ENCODE measurements at places on chromosomes 13 and 19.

DNA sequence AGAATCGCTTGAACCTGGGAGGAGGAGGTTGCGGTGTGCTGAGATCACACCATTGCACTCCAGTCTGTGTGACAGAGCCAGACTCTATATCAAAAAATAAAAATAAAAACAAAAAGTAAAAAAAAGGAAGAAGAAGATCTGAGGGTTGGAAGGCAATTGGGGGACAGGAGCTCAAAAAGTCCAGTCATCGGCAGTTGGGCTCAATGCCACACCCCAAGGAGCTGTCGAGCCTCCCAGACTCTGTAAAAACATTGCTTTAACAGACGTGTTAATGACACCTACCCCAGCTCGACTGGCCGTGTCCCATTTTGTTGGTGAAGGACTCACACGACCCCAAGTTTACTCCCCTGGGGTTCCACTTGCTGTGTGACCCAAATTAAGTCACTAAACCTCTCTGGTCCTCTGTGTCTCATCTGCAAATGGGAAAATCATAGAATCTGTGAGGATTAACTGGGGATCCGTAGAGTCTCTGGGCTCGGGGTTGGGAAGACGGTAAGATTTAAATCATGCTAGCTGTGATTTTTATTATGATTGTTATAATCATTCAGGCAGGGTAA lies 7.0 kb downstream of the GNA15 start:
- no peak for DNase-seq

GRCh38 chr13:42102961-42103865 lies 54.8 kb downstream of the DGKH start:
- no peak for DNase-seq

DNA sequence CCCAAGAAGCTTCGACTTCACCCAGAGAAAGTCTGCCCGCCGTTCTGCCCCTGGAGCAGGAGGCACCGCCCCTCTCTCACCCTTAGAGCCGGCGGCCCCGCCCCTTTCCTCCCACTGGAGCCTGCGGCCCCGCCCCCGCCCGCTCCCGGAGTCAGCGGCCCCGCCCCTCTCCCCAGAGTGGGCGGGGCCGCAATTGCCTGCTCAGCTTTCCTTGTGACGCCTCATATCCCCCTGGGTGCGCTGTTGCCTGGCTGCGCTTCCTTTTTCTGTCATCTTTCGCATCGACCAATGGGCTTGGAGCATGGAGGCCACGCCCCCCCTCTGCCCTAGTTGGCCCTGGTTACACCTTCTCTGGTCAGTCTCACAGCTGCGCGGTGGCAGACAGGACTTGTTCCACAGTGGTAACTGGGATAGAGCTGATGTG lies 38.2 kb upstream of the ZNF492 start:
- no peak for DNase-seq

- no peak for DNase-seq
Measured at GRCh38 chr13:43879755-43880181, at the start of gene LACC1. Gene LACC1, plus strand, starts transcription at chr13:43879904. Its CDS starts 1,082 bp downstream, at chr13:43880986.

GRCh38 chr19:8208119-8208921 lies 850 bp upstream of the CERS4 start:
- no peak for DNase-seq

- DNase-seq: no peak
Measured at GRCh38 chr13:26323764-26324163, 69.8 kb downstream of the CDK8 start.

DNA sequence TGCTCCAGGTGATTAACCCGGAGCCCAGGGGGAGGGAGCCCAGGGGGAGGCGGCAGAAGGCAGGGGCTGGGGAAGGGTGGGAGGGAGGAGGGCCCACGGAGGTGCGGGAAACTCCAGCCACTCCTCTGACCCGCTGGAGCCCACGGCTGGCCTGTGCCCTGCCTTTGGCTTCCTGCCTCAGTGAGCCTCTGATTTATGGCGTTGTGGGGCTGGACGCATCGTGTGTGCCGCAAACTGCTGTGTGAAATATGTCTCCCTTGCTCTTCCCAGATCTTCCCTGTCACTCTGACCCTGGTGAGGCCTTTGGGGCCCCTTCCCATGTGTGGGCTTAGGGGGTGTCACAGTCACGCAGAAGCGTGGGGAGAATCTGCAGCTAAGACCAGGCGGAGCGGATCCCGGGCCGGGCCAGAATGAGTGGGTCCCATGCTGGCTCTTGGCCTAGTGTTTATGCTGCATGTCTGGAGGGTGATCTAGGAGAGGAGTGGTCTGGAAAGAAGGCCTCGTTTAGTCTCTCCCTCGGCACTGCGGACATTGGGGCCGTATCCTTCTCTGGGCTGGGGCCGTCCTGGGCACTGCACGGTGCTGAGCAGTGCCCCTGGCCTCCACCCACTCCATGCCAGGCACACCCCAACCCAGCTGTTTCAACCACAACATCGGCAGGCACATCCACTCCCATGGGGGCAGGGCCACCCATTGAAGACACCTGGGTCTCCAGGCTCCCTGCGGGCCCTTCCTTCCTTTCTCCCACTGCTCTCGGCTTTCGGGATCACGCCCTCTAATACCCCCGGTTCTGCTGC lies 123.0 kb downstream of the KDM4B start:
- no peak for DNase-seq

GRCh38 chr19:5091018-5091683 lies 122.2 kb downstream of the KDM4B start:
- no peak for DNase-seq

- no peak for DNase-seq
Measured at GRCh38 chr13:33366469-33367062, 81.0 kb upstream of the STARD13 start.

GRCh38 chr19:28701491-28701890 lies 511.5 kb downstream of the UQCRFS1 start:
- peak; percentile 9 for DNase-seq

DNA sequence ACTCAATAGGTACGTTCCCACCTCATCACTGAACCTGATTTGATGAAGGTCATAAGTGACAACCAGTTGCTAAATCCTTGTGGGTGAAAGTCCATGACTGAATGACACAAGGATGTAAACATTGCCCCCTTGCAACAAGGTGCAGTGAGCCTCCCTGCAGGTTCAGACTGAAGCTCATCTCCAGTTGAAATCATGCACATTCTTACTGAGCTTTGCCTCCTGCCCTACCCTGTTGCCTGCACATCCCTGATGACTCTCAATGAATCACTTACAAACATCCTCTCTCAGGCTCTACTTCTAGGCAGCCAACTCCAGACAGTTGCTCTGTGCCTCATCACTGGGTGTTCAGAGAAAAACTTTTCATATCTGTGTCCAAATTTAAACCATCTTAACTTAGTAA lies 42.5 kb upstream of the ARGLU1 start:
- DNase-seq: peak; percentile 10

DNA sequence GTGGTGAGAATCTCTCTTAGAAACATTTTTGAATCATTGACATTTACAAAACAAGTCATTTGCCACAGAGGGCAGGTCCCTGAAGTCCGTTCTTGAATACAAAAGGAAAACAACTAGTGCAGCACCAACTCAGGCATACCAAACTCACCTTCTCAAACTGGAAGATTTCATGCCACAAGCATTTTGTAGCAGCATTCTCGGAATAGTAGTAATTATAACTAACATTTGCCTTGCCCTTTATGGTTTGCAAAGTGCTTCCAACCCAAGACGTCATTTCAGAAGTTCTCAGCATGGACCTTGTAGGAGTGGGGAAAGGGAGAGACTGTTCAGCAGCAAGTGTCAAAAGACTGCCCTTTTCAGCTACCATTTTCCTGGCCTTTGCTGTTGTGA lies 344.6 kb downstream of the RFC3 start:
- no peak for DNase-seq

Measured in HS-5 (cell line).